H1 (cell line): ENCODE measurements at places on chromosomes 16 and 17. TPM values are rescaled to one million over a fixed set of nuclear protein-coding genes. Genes with fewer than 3 reads are reported as not detected.

The DNAAF8 gene
- total RNA-seq: 0.17 TPM in 1 of 2 replicates, not detected in the other

The SLC6A2 gene
- 0.40 TPM in 1 of 2 replicates, not detected in the other for total RNA-seq

The HOXB3 gene
- total RNA-seq: not detected in 2 replicates

DNA sequence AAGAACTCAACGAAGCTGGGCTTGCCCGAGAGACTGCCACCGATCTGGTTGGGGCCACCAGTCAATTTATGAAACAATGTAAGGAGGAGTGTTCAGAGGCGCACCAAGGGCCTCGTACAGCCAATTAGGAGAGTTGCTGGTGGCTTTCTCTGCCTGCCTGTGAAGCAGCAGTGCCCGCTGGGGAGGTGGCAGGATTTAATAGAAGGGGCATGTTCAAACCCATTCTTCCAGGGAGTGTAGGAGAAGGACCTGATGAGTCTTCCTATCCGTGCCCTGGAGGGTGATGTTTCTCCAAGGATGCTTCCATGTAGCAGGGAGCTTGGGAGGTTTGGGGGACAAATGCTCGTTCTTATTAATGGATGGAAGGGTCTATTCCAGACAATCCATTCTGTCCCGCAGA lies 178.4 kb downstream of the CCDC182 start:
- no peak overlapping the region for H3K4me3 ChIP-seq
- H3K4me1 ChIP-seq: peaks cover 8% of the 10 kb centered on the region
- no peak overlapping the region for H3K27ac ChIP-seq
- no peaks in the 10 kb centered on the region for H3K27me3 ChIP-seq
- H3K36me3 ChIP-seq: no peaks in the 10 kb centered on the region

DNA sequence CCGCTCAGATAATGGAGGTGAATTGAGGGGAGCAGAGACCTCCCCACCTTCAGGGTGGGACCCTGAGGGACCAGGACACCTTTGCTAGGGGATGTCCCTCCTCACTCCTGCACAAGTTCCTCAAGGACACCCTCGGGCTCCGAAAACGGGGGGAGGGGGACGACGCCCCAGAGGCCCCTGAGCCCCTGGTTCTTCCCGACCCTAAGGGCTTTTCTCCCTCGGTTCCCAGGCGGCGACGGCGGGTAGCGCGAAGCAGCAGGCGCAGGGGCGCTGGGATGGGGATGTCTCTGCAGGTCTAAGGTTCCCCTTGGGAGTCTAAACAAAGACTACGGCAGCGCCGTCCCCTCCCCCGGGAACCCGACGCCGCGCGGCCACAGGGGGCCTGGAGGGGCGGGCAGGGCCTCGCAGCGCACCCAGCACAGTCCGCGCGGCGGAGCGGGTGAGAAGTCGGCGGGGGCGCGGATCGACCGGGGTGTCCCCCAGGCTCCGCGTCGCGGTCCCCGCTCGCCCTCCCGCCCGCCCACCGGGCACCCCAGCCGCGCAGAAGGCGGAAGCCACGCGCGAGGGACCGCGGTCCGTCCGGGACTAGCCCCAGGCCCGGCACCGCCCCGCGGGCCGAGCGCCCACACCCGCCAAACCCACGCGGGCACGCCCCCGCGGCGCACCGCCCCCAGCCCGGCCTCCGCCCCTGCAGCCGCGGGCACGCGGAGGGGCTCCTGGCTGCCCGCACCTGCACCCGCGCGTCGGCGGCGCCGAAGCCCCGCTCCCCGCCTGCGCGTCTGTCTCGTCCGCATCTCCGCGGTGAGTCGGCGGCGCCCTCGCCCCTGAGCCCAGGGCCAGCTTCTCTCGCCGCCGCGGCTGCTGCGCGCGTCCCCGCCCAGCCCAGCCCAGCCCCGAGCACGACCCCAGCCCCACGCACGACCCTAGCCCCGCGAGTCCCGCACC lies 36.7 kb upstream of the NDRG4 start:
- no peaks in the 10 kb centered on the region for H3K36me3 ChIP-seq
- H3K4me3 ChIP-seq: peak overlapping the region; percentile 79
- DNase-seq: no peak
- no peaks in the 10 kb centered on the region for H3K4me1 ChIP-seq

The ELMO3 gene
- 9.2 and 9.6 TPM in 2 replicates for total RNA-seq

The TPSG1 gene
- total RNA-seq: not detected in 2 replicates

The SLFN14 gene
- total RNA-seq: not detected in 2 replicates
